ENCODE measurements at places on chromosomes 1 and 21.

DNA sequence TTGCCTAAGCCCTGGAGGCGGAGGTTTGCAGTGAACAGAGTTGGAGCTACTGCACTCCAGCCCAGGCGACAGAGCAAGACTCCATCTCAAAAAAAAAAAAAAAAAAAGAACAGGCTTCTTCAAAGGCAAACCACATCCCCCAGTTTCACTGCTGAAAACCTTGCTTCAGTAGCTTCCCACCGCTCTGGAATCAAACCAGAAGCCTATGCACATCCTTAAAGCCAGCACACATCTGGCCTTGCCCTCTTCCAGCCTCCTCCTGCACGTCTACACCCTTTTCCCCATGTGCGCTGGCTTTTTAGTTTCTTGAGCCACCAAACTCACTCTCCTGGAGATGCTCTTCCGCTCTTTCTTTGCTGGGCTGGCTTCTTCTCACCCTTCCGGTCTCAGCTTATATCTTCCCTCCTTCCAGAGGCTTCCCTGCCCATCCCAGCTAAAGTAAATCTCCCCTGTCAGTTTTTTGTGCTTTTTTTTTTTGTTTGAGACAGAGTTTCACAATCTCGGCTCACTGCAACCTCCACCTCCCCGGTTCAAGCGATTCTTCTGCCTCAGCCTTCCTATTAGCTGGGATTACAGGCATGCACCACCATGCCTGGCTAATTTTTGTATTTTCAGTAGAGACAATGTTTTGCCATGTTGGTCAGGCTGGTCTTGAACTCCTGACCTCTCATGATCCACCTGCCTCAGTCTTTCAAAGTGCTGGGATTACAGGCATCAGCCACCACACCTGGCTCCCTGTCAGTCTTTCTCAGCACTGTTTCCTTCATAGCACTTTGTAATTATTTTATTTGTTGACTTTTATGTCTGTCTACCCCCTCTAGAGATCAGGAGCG lies 42.0 kb upstream of the ID3 start:
- DNase-seq = no peak

GRCh38 chr21:24025101-24025500 lies 1582.2 kb downstream of the MRPL39 start:
- DNase-seq = no peak

- no peak for DNase-seq
Observed at GRCh38 chr1:24020025-24020424, 39.9 kb upstream of the SRSF10 start.

DNA sequence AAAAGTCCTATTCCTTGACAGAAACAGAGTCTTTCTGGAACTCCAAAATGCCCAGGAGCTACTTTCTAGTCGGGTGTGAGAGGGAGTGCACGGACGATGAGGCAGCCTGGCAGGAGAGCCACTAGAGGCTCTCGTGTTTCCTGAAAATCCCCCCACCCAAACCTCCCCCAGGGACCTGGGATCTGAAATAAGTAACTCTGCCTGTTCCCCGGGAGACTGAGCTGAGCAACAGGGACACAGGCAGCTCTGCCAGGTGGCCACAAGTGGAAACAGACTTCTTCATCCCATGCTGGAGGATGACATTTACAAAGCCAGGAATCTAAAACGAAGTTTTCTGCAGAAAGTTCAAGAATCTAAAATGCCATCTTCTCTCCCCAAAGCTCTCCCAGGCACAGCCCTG lies 77.1 kb downstream of the ITPKB start:
- no peak for DNase-seq

GRCh38 chr1:186482661-186483255 lies 21.8 kb upstream of the PDC start:
- no peak for DNase-seq

Data from cortex of kidney (tissue), 1 donor.